ENCODE measurements at places on chromosomes 6 and 20. TPM values are rescaled to one million over a fixed set of nuclear protein-coding genes. Genes with fewer than 3 reads are reported as not detected.
A peak's percentile ranks its signal among the peaks of the same experiment; 100 is the strongest.

DNA sequence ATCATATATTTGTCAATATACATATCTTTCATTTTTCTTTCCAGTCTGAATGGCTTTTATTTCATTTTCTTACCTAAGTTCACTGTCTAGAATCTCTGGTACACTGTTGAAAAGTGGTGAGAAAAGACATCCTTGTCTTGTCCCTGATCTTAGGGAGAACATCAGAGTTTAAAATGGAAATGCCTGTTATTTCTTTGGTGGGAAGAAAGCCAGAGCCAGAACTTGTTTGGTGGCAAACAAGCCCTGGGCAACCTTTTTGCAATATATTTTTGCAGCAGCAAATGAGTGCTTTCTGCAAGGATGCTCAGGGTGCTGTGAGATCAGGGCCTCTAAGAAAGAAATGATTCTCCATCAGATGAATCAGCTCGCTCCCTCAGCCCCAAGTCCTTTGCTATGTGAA is 156.6 kb downstream of the RALGAPA2 start:
- DNase-seq, result no peak
- no peak overlapping the region for H3K27ac ChIP-seq
- H3K4me3 ChIP-seq, result no peak overlapping the region
- no peaks in the 10 kb centered on the region for H3K4me1 ChIP-seq
- H3K36me3 ChIP-seq, result peaks cover 19% of the 10 kb centered on the region
- H3K27me3 ChIP-seq, result no peaks in the 10 kb centered on the region

DNA sequence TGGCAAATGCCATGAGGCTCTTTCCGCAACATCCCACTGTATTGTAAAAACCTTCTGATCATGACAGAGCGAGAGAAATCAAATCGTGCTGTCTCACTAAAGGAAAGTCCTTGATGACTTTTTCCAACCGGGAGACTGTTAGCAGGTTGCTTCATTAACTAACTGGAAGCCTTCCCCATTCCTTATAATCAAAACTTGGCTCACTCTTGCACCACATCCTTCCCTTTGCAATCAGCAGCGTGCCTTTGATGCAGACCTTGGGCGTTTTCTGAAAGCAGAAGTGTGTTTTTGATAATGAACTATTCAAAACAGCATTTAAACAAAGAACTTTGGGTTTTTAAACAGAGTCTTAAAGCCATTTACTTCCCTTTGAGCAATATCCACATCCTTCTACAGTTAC is 96.2 kb upstream of the CNR1 start:
- no peak overlapping the region for H3K4me3 ChIP-seq
- no peak overlapping the region for H3K27ac ChIP-seq
- H3K27me3 ChIP-seq, result no peaks in the 10 kb centered on the region
- H3K36me3 ChIP-seq, result no peaks in the 10 kb centered on the region
- no peak for DNase-seq

- DNase-seq, result no peak
- no peaks in the 10 kb centered on the region for H3K36me3 ChIP-seq
- H3K4me3 ChIP-seq, result peak overlapping the region; percentile 59
- H3K27ac ChIP-seq, result no peak overlapping the region
- peaks cover 18% of the 10 kb centered on the region for H3K4me1 ChIP-seq
- peaks cover 50% of the 10 kb centered on the region for H3K27me3 ChIP-seq
These were observed 54.9 kb downstream of the PRR18 start for GRCh38 chr6:166253281-166253681.

DNA sequence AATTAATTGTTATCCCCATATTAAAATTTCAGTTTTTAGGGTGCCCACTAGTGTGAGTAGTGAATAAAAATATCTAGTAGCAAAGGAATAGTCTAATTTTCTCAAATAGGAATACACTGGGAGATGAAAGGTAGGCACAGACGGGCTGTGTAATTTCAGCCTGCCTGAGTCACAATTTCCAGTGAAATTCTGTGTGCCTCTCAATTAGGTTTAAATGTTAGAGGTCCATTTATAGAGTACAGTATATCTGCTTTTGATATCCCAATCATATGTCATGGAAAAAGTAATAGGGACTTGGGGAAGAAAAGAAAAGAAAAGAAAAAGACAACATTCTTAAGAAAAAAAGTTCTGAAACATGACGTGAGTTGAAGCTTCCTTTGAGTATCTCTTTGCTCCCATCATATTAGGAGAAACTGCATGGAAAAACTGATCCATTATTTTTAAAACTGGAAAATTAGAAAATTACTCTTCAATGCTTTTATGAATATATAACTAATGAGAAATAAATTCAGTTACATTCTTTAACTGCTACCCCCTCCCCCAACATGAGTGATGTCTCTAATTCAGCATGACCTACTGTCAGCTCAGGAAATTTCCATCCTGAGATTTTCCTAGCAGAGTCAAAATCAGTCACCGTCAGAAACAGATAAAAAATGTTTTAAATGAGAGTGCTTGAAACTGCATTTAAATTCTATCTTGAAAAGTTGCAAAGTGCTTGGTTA is 473.8 kb upstream of the HSF2 start:
- H3K27me3 ChIP-seq, result no peaks in the 10 kb centered on the region
- no peak overlapping the region for H3K27ac ChIP-seq
- H3K36me3 ChIP-seq, result no peaks in the 10 kb centered on the region
- no peak for DNase-seq
- no peak overlapping the region for H3K4me3 ChIP-seq

DNA sequence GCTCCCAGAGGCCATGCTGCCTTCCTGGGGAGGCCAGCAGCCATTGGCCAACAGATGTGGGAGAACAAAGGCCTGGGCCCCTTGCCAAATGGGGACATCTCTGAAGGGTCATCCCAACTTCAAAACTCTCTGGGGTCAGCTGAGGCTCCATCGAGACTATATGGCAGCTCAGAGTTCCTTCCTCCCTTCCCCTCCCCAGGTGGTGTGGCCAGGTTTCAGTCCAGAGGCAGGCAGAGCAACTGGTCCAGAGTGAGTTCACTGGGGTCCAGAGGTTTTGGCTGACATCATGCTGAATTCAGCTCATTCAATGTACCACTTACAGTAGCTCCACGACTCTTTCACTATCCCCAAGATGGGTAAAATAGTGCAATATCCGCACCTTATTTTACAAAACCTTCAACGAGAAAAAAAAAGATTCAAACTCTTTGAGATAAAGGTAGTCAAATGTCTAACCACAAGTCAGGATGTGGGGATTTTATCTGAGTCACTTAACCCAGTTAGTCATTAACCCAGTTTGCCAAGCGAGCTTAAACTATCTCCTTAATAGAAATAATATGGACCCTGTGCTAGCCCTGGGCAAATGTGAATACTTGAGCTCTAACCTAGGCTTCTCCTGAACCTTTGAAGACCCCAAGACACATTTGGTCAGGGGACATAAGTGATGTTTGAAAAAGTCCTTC is 108.4 kb upstream of the PLEKHG1 start:
- peaks cover 2% of the 10 kb centered on the region for H3K36me3 ChIP-seq
- H3K27ac ChIP-seq, result no peak overlapping the region
- H3K4me1 ChIP-seq, result peaks cover 11% of the 10 kb centered on the region
- no peaks in the 10 kb centered on the region for H3K27me3 ChIP-seq
- DNase-seq, result peak; percentile 18

DNA sequence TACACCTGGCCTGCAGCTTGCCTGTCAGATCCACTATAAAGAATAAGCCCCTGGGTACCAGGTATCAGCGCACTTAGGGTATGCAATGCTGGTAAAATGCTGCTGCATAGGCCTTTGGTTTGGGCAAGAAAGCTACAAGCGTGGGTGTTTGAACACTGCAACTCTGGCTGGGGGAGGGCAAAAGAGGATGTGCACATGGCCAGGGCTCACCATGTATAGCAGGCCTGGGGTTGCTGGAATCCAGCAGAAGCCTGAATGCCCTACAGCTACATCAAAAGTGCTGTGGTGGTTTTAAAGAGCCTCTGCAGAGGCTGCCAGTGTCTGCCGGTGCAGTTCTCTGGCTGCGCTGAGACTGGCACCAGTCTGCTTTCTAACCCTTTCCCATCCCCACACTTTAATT is 51.7 kb downstream of the UQCC1 start:
- no peaks in the 10 kb centered on the region for H3K27me3 ChIP-seq
- no peak overlapping the region for H3K4me3 ChIP-seq
- H3K27ac ChIP-seq, result no peak overlapping the region

The HLA-DRB1 gene
- total RNA-seq, result 55.9 TPM

The OR12D1 gene
- not detected for total RNA-seq

The OOEP gene
- total RNA-seq, result 1.5 TPM
